ENCODE measurements at places on chromosomes 1 and 21.

DNA sequence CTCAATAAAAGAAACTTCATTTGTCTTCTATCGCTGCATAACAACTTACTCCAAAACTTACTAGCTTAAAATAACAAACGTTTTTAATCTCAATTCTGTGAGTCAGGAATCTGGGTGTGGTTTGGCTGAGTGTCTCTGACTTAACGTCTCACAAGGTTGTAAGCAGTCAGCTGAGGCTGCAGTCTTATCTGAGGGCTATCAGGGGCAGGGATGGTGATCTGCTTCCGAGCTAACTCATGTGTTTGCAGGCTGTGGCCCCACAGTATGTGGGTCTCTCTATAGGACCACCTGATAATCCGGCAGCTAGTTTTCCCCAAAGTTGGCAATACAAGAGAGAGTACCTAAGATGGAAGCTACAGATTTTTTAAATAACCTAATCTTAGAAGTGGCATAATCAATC lies 234.2 kb upstream of the FGGY start:
- DNase-seq = peak; percentile 40

DNA sequence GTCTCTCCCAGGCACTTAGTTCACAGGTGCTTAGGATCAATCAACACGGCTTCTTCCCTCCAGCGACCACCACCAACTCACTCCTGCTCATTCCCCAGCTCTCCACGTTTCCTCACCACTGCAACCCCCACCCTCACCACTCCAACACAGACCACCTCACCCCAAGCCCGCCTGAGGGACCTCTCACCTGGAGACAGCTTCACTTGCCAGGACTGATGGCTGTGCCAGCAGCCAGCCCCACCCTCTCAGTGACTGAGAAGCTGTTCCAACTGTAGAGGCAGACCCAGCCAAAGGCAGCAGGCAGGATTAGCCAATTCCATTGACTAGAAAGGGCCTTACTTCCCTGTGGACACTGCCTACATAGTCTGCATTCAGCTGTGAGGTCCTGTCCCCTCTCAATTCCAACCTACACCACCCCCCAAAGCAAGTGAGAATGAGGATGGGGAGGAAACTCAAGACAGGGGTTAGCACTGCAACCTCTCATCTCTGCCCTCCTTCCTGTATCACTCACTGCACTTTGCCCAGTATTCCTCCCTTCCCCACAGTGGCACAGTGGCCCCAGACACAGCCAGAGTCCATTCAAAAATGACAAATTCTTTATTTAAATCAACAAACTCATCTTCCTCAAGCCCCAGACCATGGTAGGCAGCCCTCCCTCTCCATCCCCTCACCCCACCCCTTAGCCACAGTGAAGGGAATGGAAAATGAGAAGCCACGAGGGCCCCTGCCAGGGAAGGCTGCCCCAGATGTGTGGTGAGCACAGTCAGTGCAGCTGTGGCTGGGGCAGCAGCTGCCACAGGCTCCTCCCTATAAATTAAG lies 7.6 kb downstream of the TAGLN2 start:
- no peak for DNase-seq

GRCh38 chr1:233613252-233614172 lies at the start of gene KCNK1:
KCNK1 (plus strand) TSS chr1:233614106; CDS start chr1:233614172, 66 bp downstream.
- DNase-seq = peak; percentile 25

DNA sequence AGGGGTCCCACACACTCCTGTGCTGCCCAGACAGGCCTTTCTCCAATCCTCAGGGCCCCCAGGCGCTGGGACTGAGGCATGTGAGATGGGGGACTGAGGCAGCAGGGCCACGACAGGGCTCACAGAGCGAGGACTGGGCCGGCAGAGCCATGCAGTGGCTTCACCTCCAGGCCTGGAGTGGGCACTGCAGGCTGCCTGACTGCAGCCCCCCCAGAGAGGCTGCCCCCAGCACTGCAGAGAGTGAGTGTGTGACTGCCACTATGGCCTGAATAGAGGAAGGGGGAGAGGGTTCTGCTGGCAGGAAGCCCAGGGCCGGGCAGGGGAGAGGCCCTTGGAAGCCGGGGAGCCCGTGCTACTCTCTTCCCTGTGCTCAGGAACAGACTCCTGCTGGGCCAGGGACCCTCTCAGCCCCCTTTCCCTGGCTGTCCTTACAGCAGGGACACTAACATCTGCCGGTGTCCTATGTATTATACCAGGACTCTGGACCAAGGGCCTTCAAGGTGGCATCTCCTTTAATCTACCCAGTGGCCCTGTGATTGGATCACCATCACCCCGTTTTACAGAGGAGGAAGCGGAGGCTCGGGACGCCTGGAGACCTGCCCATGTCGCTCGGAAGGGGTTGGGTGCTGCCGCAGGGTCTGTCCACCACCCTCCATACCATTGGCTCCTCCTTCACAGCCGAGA lies 20.2 kb upstream of the PLEKHG5 start:
- DNase-seq = no peak

DNA sequence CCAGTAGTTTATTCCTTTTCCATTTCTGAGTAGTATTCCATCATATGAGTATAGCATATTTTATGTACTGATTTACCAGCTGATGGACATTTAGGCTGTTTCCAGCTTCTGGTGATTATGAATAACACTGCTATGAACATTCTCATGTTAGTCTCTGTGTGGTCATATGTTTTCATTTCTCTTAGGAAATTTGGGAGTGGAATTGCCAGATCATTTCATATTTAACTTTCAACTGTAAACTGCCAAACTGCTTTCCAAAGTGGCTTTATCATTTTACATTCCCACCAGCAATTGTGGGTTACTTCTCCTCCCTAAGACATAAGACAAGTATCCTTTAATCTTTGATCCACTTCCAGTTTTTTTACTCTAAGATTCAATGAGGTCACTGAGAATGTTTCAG lies 85.7 kb upstream of the RALGPS2 start:
- no peak for DNase-seq

DNA sequence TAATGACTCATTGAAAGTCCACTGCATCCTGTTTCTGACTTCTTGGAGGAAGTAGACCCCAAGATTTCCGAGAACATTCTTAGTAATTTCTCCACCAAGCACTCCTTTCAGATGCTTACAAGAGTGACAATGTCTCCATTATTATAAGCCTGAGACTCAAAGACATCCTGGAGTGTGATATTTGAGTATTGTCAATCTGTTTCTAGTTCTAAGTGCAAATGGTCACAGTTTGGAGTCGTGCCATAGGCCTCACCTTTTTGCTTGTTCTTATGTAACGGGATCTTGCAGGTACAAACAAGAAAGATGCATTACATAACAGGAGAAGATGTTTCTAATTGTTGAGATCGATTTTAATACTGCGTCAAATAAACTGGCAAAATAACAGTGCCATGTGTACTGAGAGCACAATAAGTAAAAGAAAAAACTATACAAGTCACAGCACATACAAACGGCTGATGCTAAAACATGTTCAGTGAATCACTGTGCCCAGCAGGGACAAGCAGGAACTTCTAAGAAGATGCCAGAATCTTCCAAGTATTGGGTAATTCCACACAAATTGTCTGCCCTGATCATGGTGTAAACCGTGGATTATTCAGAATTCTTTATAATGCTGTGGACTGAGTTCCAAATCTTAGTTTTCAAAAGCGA lies 54.1 kb downstream of the CD2 start:
- DNase-seq = no peak

DNA sequence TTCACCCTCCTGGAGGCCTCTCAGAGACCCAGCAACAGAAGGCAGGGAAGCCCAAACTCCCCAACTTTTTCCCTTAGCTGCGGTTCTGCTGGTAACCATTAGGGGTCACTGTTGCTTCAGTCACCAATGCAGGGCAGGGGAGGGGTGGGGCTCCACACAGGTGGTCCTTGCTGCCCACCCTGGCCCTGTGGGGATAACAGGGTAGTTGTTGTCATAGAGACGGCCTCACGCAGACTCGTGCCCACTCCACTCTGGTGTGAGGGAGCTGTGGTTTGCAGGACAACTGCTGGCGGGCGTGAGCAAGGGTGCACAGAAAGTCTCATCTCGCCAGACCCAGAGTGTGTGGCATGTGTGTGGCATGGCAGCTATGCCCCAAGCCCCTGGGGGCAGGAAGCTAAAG lies 19.9 kb downstream of the INSRR start:
- DNase-seq = no peak

DNA sequence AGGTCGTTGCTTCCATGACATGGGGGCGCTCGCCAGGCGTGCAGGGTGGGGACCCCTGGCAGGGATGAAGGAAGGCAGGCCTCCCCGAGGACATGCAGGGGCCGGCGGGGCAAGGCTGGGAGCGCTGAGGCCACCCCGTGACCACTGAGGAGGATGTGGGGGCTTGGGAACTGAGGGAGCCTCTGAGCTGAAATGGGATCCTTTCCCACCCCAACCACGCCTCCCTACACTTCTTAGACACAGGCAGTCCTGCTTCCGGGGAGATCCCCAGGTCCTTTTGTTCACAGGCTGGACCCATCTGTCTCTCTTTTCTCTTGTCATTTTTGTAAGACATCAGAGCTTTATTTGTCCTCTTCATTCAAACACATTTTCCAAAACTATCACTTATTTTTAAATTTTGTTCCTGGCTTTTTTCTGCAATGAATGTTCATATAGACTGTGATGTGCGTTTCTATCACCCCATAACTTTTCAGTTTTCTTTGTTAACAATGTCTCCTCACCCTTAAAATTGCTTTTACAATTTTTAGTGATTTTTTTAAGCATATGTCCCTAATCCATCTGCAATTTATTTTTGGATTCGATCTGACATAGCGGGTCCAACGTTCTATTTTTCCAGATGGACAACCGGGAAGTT lies 156.7 kb upstream of the BACE2 start:
- DNase-seq = no peak

DNA sequence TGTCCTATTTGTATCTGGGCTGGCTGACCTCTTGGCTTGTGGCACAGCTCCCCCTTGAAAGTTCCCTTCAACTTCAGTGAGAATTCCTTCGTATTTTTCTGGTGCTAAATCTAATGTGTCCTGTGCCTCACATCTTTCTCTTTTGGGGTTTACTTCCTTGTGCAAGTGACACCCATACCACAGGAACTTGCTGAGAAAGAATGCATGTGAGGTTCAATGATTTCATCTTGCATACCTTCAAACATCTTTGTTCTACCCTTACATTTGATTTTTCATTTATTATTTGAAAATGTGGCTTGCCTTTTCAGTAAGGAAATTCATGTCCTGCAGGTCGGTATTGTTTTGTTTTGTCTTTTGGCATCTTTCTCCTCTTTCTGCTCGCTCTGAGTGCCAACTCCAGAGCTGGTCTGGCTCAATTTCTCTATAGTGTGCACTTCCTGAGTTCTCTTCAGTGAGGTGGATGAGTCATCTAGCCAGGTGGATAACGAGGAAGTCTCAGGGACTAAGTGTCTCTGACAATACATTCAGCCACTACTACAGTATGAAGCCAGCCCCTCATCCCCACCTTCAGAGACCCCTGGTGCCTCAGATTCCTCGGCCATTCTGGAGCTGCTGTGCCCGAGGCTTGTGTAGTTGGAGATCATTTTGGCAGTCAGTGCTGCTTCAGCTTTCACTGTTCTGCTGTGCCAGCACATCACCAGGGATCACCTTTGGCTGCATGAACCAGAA lies 59.5 kb downstream of the RIPK4 start:
- DNase-seq = no peak

DNA sequence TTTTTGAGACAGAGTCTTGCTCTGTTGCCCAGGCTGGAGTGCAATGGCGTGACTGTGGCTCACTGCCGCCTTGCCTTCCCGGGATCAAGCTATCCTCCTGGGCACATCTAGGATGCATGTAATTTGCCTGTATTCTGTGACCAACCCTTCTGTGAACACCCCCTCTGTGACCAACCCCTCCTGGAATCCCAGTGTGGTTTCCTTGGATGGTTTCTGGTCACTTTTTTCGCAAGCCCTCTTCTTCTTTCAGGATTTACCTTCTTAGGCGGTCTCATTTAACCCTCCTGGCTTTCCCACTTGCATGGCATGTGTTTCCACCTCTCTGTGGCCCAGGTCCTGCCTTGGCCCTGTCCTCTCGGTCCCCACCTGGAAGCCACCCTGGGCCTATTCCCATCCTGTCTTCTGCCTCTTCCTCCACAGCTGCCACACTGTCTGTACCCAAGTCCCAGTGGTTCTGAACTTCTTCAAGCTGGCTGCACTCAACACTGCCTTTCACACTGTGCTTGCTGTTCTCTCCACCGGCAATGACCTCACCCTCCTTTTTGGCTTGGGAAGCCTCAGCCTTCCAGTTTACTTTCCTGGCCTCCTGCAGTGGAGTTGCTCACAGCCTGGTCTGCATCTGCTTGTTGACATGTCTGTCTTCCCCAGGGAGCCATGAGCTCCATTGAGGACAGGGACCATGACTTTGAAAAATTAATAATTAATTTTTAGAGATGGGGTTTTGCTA lies 57.0 kb downstream of the DISC1 start:
- no peak for DNase-seq

DNA sequence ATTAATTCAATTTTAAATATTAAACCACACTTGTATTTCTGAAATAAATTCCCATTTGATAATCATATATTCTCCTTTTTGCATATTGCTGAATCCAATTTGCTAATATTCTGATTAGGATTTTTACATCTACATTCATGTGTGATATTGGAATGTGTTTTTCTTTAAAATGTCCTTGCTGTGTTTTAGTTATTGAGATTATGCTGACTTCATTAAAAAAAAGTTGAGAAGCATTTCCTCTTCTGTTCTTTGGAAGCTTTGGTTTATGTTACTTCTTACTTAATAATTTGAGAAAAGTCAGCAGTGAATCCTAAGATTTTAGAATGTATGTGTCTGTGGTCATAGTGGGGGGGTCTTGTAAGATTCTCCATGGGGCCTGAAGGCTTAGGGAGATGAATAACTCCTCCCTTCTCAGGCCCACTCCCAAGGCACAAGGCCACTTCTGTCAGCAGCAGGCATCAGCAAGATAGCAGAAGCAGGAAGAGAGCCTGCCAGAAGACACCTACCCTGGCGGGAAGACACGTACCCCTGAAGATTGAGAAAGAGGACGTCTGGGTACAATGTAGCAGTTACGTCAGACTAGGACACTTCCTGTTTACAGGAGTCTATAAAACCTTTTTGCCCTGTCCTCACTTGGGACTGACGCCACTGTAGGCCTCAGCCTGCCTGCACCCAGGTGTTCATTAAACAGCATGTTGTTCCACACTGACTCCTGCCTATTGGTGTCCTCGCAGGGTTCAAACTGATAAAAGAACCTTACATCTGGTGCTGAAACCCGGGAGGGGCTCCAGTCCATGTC lies 56.9 kb downstream of the ODF2L start:
- peak; percentile 28 for DNase-seq

- no peak for DNase-seq
Measured at GRCh38 chr1:19313636-19313959, 1.5 kb downstream of the SLC66A1 start.

- DNase-seq = no peak
Measured at GRCh38 chr1:79052829-79053449, 46.4 kb upstream of the ADGRL4 start.

DNA sequence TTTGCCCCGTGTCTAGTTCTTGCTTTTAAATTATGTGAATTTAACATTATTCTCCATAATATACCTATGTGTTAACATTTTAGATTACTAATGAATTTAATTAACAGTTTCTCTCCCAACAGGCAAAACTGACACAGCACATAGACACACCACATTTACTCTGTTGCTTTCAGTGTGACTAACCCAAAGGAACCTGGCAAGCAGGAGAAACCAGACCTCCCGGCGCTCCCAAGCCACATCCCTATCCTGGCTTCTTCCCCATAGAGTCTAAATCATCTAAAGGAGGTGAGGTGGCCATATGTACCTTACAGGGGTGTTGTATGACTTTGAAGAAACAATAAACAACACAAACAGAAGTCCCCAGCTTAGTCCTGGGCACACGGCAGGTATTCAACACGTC lies 69.2 kb downstream of the CAPZB start:
- no peak for DNase-seq
